ENCODE measurements at places on chromosomes 1 and 21.

- DNase-seq = no peak
Observed at GRCh38 chr1:31426249-31426922, 13.4 kb downstream of the SERINC2 start.

GRCh38 chr1:219465212-219466093, 147.5 kb downstream of the ZC3H11B start:
- no peak for DNase-seq

GRCh38 chr1:25184001-25184762, 48.1 kb downstream of the SYF2 start:
- DNase-seq = no peak

DNA sequence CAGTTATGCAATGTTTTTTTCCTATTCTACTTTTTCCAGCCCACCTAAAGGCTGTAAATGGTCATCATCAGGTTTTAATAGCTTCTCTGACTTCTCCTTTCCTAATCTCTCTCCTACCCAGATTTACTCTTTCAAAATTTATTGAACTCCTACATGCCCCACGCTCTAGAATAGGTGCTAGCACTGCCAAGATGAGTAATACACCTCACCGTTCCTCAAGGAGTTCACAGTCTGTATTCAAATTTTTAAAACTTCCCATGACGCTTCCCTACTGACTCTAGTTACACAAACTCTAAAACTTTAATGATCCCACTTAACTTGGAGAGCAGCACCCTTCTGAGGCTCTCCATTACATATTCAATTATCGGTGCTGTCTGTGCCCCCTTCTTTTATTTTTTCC, 51.6 kb downstream of the ALG14 start:
- DNase-seq = no peak

GRCh38 chr1:229753764-229754551, 127.9 kb downstream of the URB2 start:
- no peak for DNase-seq

DNA sequence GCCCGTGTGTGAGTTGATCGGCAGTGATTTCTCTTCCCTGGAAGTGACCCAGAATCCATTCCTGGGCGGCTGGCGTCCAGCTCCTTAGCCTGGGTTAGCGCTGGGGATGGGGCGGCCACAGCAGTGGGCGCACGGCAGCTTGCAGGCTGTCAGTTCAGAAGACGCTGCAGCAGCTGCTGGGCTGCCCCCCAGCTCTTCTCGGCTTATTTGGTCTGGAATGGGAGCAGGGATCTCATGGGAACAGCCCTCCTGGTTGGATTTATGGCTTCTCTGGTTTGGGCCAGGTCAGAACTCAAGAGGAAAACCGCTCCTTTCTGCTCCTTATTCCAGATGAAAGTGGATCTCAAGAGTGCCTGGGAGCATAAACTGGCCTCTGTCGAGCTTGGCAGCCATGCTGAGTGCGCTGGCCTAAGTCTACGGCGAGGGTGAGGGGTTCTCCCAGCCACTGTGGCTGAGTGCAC, 148.2 kb downstream of the PRDM16 start:
- no peak for DNase-seq

DNA sequence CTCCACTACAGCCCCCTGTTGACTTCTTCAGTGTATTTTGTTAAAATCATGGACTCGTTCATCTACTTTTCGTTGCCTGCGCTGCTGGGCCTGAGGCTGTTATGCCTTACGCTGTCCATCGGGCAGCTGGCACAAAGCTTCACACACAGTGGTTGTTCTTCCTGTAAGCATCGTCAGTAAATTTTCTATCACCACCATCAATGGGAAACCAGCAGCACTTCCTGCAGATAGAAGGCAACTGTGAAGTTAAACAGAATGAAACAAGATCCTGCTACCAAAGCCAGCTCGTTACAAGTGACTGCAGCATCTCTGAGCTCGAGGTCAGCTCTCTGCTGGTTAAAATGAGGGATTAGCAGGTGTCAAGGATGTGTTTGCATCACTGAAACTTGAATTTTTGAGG, 21.9 kb upstream of the PADI6 start:
- DNase-seq = no peak

- DNase-seq = no peak
Observed at GRCh38 chr1:177561436-177561835, 390.7 kb downstream of the BRINP2 start.

GRCh38 chr1:202093858-202094257, 28.9 kb upstream of the GPR37L1 start:
- no peak for DNase-seq

DNA sequence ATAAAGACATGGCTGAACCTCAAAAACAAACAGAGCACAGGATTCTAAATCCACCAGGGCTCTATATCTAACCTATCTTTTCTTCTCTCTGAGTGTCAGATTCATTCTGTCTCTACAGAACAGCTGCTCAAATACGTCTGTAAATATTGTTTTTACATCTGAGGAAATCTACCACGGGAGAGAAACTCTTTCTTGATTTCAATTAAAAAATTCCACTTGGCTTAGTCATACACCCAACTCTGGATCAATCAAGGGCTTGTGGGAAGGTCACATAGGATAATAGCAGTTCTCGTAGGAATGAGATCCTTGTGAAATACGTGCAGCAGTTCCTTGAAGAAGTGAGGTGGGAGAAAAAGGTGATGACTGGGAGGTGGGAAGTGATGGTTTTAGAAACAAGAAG, 1355.7 kb upstream of the ADGRL2 start:
- DNase-seq = no peak

DNA sequence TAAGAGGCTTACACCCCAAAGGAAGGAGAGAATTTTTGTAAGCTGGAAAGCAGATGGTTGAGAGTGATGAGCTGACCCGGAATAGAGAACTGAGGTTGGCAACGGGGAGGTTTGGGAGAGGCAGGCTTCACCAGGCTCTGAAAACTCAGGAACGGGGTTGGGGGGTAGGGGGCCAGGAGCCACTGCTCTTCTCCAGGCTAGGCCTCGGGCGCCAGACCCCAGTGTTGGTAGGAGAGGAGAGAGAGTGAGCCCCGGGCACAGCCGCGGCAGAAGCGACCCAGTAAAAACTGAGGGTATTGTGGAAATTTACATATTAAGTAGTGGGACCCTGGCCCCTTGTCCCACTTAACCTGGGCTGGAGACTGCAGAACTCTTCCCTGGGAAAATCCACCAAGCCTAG, 45.7 kb downstream of the GPR161 start:
- no peak for DNase-seq

DNA sequence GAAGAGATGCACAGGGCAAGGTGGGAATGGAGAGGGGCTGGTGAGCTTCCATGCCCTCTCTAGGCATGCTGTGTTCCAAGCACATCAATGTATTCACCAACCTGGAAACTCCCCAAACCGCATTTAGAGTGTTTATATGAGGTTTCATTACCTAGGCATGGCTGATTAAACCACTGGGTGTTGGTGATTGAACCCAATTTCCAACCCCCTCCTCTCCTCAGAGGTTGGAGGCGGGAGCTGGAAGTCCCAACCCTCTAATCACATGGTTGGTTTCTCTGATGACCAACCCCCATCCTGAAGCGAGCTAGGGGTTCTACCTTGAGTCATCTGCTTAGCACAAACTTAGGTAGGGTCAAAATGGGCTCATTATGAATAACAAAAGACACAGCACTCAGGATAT, 3.0 kb upstream of the PPIE start:
- no peak for DNase-seq

- DNase-seq = no peak
Observed at GRCh38 chr1:113168946-113169345, 95.9 kb downstream of the LRIG2 start.

GRCh38 chr21:43590194-43590593, 69.1 kb downstream of the HSF2BP start:
- DNase-seq = no peak

GRCh38 chr1:44108241-44108640, 10.4 kb upstream of the KLF17 start:
- DNase-seq = no peak

DNA sequence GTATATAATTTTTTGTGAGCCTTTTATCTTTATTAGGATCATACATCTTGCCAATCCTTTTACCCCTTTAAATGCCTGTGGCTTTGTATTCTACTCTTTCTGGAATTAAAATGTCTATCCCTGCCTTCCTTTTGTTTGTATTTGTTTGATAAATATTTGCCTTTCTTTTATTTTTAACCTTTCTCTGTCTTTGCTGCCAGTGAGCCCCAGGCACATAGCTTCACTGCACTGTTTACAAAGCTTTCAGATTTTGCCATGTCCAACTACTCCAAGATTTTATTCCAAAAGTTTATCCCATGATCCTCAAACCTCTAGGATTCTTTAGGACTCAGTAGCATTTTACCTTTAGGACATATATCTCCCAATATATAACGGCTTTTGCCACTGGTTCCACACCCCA, 281.2 kb downstream of the PAPPA2 start:
- DNase-seq = no peak

- DNase-seq = no peak
Observed at GRCh38 chr1:23601968-23602876, 42.9 kb upstream of the ID3 start.

DNA sequence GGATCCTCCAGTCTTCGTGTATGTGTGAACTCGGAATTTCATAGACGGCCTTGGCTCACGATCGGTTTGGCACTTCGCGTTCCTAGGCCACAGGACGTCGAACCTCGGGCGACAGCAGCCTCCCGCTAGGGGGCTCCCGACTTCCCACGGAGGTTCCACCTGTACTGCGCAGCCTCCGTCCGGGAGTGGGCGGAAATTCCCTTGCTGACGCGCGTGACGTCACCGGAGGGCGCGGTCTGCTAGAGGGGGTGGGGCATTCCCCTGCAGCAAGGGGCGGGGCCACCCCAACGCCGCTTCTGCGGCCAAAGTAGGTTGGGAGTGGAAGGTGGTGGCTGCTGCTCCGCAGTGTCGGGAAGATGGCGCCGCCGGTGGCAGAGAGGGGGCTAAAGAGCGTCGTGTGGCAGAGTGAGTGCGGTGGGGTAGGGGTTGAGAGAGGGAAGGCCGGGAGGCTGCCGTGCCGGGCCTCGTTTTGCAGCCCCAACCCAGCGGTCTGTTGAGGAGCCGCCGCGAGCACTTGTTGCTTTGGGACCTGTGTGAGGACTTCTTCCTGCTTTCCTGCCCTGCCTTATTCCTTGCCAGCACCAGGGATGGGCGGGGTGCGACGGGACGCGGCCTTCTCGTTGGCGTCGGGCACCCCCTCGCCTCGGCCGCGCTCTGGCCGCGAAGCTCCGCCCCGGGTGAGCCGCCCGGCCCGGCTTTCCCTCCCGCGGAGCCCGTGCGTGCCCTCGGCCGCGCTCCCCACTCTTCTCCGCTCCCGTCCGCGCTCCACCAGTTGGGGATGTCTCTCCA, at the start of gene STXBP3:
Gene STXBP3 (plus strand): TSS at position 293 of the 789 bp plus-strand sequence. CDS start 64 bp downstream, at position 357.
- peak; percentile 100 for DNase-seq

DNA sequence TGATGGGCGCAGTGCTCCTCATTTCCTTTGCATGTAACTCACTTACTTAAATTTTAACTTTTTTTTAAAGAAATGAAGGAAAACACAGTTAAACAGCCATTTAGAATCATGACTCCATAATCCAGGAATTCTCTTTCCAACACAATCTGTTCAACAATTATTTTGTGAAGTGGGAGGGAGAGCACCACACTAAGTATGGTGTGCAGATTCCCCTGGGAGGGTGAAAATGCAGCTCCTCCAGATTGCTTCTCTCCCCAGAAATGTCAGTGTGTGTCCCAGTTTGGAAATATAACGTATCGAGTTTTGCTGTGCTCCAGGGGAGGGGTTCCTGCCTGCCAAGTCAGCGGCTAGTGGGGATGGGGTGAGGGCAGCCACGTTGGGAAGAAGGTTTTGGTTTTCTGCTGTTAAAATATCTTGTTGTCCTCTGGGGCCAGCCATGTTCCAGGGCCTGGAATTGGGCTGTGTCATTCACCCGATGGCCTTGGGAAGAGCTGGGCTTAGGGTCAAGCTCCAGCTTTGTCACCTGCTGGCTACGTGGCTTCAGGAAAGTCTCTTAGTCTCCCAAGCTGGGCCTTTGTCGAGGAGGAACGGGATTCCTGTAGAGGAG, 17.3 kb upstream of the DISP3 start:
- no peak for DNase-seq

DNA sequence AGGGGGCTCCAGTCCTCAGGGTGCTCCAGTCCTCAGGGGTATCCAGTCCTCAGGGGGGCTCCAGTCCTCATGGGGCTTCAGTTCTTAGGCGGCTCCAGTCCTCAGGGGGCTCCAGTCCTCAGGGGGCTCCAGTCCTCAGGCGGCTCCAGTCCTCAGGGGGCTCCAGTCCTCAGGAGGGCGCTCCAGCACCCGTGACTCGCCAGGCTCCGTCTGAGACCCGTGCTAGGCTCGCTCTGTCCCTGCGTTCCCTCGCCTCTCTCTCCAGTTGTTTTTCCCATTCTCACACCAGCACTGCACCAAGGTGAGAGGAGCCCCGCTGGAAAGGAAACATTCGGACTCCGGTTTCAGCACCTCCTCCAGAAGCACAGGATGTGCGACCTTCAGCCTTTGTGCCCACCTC, 9.4 kb upstream of the OR2M2 start:
- DNase-seq = no peak

- DNase-seq = no peak
Observed at GRCh38 chr1:119660253-119661083, 12.4 kb upstream of the ZNF697 start.

DNA sequence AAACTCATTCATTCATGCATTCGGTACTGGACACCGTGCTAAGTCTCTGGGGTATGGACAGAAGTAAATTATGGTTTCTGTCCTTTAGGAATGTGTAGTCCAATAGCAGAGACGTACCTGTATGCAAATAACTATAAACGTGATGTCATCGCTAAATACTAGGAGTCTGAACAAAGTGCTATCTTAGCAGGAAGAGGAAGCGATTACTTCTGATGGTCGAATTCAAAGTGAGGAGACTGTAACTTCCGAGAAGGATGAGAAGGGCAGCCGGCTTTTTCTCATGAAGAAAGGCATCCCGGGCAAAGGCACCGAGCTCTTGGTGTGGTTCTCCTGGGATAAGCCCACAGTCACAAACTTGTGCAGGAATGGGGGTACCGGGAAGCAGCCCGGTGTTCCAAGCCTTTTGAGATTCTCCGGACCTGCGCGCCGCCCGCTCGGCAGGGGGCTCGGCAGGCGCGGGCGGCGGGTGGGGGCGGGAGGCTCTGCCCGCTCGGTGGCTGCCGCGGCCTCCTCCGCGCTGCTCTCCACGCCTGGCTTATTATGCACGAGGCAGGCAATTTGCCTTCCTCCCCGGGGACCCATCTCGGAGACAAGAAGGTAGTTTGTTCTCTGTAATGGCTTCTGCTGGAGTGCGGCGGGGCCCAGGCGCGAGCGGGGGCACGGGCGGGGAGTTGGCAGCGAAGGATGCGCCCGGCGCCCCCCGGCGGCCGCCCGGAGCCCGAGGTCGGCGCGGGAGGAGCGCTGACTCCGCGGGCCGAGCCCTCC, 67.5 kb upstream of the CD1D start:
- DNase-seq = peak; percentile 53

GRCh38 chr1:159162516-159163265, 8.7 kb upstream of the CADM3 start:
- no peak for DNase-seq

DNA sequence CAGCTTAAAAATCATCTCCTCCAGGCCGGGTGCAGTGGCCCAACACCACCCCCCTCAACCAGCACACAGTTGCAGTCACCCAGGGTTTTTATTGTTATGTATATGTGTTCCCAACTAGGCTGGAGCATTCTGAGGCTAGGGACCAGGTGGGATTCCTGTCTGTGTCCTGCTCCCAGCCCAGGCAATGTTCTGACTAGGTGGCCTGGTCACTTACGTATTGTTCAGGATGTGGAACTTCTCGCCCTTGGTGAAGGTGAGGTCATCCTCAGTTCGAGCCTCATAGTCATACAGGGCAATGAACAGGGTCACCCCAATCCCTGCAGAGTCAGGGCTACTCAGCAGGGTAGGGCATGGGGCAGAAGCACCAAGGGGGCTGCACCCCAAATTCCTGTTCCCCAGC, 12.2 kb downstream of the FGR start:
- no peak for DNase-seq

GRCh38 chr21:36156815-36157670, at the start of gene DOP1B:
Gene DOP1B (plus strand): TSS chr21:36156824. CDS start chr21:36164734, 7,910 bp downstream.
- DNase-seq = no peak
